ENCODE measurements at places on chromosomes 7 and 10.

DNA sequence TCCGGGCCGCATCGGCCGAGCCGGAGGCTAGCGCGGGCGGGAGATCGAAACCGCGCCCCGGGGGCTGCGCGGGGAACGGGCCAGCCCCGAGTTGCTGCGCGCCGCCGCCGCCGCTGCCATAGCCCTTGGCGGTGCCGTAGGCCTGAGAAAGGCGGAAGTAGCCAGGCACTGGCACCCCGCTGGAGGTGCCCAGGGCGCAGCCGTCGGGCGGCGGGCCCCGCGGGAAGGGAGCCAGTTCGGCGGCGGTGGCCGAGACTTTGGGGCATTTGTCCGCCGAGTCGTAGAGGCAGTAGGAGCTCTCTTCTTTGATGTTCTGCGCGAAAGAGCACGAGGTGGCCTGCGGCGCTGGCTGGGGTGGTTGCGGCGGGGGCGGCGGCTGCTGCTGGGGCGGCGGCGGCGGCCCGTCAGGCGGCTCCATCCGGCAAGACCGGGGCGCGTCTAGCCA is 587 bp downstream of the HOXA10 start:
- DNase-seq: peak; percentile 52
- H3K36me3 ChIP-seq: peaks cover 6% of the 10 kb centered on the region
- peak overlapping the region; percentile 54 for H3K4me3 ChIP-seq

DNA sequence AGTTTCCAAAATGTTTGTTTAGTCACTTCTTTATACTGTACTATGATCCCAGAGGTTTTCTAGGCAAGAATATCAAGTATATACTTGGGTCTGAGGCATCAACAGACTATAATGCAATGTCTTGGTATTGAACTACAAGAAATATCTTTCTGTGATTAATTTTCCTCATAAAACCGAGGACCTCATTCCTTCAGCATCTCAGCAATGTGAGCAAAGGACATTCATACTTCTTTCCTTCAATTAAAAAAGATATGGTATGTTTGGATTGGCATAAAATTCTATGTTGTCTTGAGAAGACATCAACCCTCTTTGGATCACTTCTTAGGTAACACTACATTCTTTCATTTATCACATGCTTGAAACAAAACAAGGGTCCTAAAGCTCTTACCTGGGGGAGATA is 524.5 kb downstream of the PHTF2 start:
- no peak for DNase-seq
- H3K27ac ChIP-seq: no peak overlapping the region
- H3K36me3 ChIP-seq: no peaks in the 10 kb centered on the region
- H3K4me1 ChIP-seq: no peaks in the 10 kb centered on the region

- no peaks in the 10 kb centered on the region for H3K4me1 ChIP-seq
- H3K36me3 ChIP-seq: no peaks in the 10 kb centered on the region
- H3K27me3 ChIP-seq: peaks cover 33% of the 10 kb centered on the region
- H3K4me3 ChIP-seq: no peak overlapping the region
- no peak for DNase-seq
These were observed 34.9 kb upstream of the STEAP1 start for GRCh38 chr7:90119178-90119971.

- no peak for DNase-seq
- H3K27me3 ChIP-seq: no peaks in the 10 kb centered on the region
- H3K36me3 ChIP-seq: no peaks in the 10 kb centered on the region
- no peak overlapping the region for H3K27ac ChIP-seq
- H3K4me1 ChIP-seq: no peaks in the 10 kb centered on the region
- H3K4me3 ChIP-seq: no peak overlapping the region
These were observed 116.4 kb upstream of the RPA3 start for GRCh38 chr7:7834761-7835160.

- no peak for DNase-seq
- H3K27me3 ChIP-seq: no peaks in the 10 kb centered on the region
- H3K4me1 ChIP-seq: peaks cover 40% of the 10 kb centered on the region
- peak overlapping the region; percentile 98 for H3K27ac ChIP-seq
- H3K36me3 ChIP-seq: peaks cover 60% of the 10 kb centered on the region
These were observed 4.2 kb downstream of the SUN1 start for GRCh38 chr7:836429-836828.

DNA sequence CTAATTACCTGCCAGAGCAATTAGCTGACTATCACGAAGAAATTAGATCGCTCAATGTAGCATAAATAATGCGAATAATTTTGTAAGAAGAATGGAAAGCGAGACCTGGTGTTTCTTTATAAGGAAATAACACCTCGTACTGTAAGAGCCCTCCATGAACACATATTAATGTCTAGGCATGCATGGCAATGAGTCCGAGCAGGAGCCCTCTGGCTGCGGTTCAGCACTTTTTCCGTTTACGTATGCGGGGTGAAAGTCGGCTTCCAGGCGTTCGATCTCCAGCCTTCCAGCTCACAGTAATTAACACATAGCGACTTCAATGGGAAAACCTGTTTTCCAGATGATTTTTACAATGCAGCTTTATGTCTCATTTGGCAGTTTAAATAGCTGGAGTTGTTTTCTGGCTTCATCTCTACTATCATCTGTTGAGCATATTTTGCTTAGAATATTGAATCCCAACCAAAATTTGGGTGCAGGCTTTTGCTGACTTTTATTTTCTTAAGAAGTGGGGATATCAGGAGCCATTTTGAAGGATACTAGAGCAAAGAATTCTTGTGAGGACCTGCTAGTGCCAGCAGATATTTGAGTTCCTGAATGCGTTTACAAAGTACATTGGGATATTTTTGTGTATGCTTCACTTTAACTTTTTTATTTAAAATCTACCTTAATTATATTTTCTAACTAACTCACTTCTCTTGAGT is 7.2 kb upstream of the SP8 start:
- DNase-seq: no peak
- peaks cover 75% of the 10 kb centered on the region for H3K27me3 ChIP-seq
- H3K27ac ChIP-seq: peak overlapping the region; percentile 72
- H3K36me3 ChIP-seq: no peaks in the 10 kb centered on the region
- H3K4me1 ChIP-seq: peaks cover 13% of the 10 kb centered on the region
- peak overlapping the region; percentile 2 for H3K4me3 ChIP-seq

DNA sequence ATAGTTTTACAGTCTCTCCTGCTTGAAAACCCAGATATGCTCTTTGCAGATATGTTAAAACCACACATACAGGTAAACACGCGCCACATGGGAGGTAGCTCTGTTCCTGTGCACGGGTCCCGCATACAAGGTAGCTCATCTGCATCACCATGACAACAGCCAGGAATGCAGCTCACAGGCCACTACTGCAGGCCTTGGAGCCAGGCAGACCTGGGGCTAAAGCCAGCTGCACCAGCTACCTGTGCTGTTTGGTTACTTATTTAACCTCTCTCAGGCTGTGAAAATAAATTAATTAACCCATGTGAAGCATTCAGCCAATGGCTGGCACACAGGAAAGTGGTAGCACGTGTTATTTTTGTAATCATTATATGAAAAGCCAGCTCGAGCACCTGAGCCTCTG is 428.3 kb downstream of the TNS3 start:
- no peak for DNase-seq
- H3K27me3 ChIP-seq: no peaks in the 10 kb centered on the region
- no peaks in the 10 kb centered on the region for H3K36me3 ChIP-seq
- H3K27ac ChIP-seq: peak overlapping the region; percentile 22
- H3K4me3 ChIP-seq: no peak overlapping the region

- H3K4me1 ChIP-seq: no peaks in the 10 kb centered on the region
- DNase-seq: no peak
- no peaks in the 10 kb centered on the region for H3K36me3 ChIP-seq
- H3K27me3 ChIP-seq: no peaks in the 10 kb centered on the region
- no peak overlapping the region for H3K27ac ChIP-seq
- H3K4me3 ChIP-seq: no peak overlapping the region
These were observed 6.0 kb downstream of the CPN1 start for GRCh38 chr10:100075426-100076220.

GRCh38 chr10:310976-311639 is 175.9 kb downstream of the ZMYND11 start:
- no peak overlapping the region for H3K4me3 ChIP-seq
- H3K27ac ChIP-seq: no peak overlapping the region
- no peak for DNase-seq
- no peaks in the 10 kb centered on the region for H3K36me3 ChIP-seq
- H3K27me3 ChIP-seq: no peaks in the 10 kb centered on the region

- no peak overlapping the region for H3K4me3 ChIP-seq
- H3K36me3 ChIP-seq: no peaks in the 10 kb centered on the region
- no peak overlapping the region for H3K27ac ChIP-seq
- DNase-seq: no peak
- no peaks in the 10 kb centered on the region for H3K27me3 ChIP-seq
These were observed 600 bp upstream of the LGI1 start for GRCh38 chr10:93757136-93757535.

GRCh38 chr10:13475124-13475523 is 53.7 kb downstream of the BEND7 start:
- peaks cover 12% of the 10 kb centered on the region for H3K4me1 ChIP-seq
- no peaks in the 10 kb centered on the region for H3K27me3 ChIP-seq
- no peaks in the 10 kb centered on the region for H3K36me3 ChIP-seq
- no peak overlapping the region for H3K4me3 ChIP-seq
- H3K27ac ChIP-seq: peak overlapping the region; percentile 3
- no peak for DNase-seq

GRCh38 chr10:85212526-85212925 is 884.1 kb downstream of the CCSER2 start:
- no peaks in the 10 kb centered on the region for H3K4me1 ChIP-seq
- no peak overlapping the region for H3K27ac ChIP-seq
- no peaks in the 10 kb centered on the region for H3K36me3 ChIP-seq
- H3K27me3 ChIP-seq: no peaks in the 10 kb centered on the region

DNA sequence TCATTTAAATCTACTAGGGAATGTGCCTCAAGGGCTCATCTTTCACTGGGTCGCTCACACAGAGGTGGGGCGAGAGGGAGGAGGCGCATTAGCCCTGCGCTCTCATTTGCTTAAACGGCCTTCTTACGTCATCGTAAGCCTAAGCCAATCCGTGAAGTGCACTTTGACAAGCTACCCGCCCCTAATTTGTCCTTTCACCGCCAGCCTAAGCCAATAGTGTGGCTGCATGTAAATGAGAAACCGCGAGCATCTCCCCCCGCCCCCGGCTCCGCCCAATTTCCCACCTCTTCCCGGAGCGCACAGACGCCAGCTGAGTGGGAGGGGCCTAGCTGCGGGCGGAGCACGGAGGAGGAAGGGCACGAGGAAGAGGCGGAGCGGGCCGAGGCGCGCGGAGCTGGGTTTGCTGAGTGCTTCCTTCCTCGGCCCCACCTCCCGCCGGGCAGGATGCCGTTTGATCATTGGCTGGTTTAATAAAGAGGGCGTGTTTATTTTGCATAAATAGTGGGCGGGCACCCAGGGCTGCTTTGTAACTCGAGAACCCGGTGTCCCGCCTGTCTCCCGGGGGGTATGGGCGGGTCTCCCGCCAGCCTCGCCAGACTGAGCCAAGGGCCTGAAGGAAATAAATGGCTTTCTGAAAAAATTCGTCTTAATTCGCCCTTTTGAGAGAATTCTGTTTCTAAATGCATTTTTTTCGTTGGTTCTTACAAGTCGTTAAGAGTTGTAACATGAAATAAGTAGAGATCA is 289.6 kb upstream of the NFE2L3 start:
- H3K27me3 ChIP-seq: peaks cover 47% of the 10 kb centered on the region
- H3K4me1 ChIP-seq: peaks cover 20% of the 10 kb centered on the region
- H3K4me3 ChIP-seq: peak overlapping the region; percentile 27
- no peak overlapping the region for H3K27ac ChIP-seq

DNA sequence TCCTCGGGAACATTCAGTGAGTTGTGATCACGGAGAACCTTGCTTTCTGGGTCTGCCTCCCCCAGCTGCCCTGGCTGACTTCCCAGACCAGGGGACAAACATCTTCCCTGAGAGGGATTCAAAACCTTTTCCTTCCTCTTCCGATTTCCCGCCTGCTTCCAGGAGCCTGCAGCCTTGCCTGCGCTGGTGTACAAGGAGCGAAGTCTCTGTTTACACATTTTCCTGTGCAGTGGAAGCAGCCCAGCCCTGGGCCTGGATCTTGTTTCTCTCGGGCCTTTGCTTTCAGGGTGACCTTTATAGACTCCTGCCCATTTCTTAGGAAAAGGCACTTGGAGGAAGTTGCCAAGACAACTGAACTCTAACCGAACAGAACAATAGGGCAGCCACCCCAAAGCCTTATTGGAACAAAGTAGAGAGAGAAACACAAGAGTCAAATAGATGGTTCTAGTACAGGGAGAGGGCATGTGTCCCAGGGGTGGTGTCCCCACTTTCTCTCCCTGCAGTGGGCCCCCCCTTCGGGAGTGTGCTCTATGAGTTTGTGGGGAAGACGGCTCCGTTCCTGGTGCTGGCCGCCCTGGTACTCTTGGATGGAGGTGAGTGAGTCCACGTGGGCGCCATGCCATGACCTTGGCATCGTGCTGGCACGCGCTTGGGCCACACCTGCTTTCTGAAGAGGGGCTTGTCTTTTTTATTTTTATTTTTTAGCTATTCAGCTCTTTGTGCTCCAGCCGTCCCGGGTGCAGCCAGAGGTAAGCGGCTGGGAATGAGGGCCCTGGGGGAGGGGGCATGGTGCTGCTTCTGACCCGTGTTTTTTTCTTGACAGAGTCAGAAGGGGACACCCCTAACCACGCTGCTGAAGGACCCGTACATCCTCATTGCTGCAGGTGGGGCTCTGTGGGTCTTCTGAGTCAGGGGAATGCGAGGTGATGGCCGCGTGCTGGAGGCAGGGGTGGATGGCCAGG is 14.1 kb downstream of the SLC18A2 start:
- no peak for DNase-seq
- no peak overlapping the region for H3K27ac ChIP-seq
- no peaks in the 10 kb centered on the region for H3K36me3 ChIP-seq
- no peak overlapping the region for H3K4me3 ChIP-seq
- no peaks in the 10 kb centered on the region for H3K4me1 ChIP-seq

GRCh38 chr7:42627626-42628025 is 284.2 kb downstream of the C7orf25 start:
- no peaks in the 10 kb centered on the region for H3K36me3 ChIP-seq
- H3K4me1 ChIP-seq: no peaks in the 10 kb centered on the region
- H3K4me3 ChIP-seq: no peak overlapping the region
- no peaks in the 10 kb centered on the region for H3K27me3 ChIP-seq

Data from RWPE2 (cell line).